ENCODE measurements at places on chromosomes 4 and X.

GRCh38 chrX:4741024-4741423 is 1027.6 kb upstream of the PRKX start:
- no peak for DNase-seq

- no peak for DNase-seq
Measured at GRCh38 chr4:90857081-90857820, 730.1 kb downstream of the CCSER1 start.

GRCh38 chr4:139017861-139018260 is 2.3 kb downstream of the NOCT start:
- DNase-seq = no peak

DNA sequence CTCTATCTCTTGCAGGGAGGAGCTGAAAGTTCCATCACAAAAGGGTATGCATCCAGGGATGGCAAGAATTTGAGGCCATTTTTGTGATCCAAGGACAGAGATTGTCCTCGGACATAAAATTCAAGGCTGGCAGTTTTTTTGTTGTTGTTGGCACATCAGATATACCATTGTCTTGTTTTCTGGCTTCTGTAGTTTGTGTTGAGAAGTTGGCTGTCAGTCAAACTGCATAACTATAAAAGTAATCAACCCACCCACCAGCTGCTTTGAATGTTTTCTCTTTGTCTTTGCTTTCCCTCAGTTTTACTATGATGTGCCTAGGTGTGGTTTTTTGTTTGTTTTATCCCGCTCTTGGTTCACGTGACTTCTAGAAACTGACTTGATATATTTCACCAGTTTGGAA is 21.6 kb upstream of the PDZD4 start:
- no peak for DNase-seq
